Substantia nigra (tissue), 51 donors: ENCODE measurements at places on chromosomes 2 and 18.

DNA sequence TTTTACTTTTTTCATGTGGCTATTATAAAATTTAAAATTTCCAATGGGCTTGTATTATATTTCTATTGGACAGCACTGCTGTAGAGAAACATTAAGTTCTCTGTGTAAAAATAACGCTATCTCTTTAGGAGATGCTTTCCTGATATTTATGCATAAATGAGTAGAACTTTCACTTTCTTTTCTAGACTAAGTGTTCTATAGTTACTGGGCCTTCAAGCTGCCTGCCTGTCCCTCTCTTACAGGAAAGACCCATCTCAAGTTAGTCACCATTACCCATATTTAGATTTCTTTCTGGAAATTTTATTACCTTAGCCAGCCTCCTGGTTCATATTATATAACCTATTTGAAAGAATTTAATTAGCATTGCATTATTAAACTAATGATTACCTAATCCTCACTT is 4.8 kb downstream of the ITGA4 start:
- DNase-seq, result no peak

DNA sequence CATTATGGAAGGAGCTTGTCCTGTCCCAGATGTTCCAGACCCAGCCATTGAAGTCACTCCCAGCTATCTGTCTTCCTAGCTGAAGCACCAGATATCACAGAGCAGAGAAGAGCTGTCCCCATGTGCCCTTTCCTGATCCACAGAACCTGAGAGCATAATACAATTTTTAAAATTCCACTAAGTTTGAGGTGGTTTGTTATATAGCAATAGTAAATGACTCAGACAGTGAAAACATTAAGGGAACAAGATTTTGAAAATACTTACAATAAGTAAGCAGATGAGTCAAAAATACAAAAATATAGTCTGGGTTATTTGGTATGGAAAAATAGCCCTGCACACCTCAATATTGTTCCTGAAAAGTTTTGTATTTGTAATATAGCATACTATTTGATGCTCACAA is 85.8 kb upstream of the GLS start:
- no peak for DNase-seq

DNA sequence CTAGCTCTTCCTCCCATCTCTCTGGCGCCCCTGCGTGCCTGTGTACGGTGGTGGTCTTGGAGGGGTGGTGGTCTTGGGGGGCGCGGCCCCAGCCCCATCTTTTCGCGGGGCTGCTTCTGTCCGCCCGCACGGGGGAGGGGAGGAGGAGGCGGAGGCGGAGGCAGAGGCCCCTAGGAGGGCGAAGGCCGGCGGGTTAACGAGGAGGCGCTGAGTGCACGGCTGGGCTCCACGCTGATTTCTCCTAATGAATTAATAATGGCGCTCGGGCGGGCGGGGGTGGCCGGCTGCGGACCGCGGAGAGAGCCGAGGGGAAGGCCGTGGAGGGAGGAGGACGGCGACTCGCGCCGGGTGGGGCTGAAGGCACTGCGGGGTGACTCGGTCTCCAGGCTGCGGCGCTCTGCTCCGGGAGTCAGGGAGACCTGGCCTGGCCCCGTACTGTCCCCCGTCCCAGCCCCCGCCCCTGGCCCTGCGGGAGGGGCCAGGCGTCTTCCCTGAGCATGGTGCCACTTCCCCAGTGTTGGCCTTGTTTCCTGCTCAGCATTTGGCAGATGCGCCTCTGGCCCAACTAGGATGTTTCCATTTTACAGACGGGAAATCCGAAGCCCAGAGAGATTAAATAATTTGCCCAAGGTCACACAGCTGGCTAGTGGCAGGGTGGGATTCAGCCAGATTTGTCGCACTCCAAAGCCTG is 6.0 kb downstream of the GAREM2 start:
- no peak for DNase-seq

- DNase-seq, result no peak
These were observed 227.4 kb upstream of the COL3A1 start for GRCh38 chr2:188746727-188747126.

DNA sequence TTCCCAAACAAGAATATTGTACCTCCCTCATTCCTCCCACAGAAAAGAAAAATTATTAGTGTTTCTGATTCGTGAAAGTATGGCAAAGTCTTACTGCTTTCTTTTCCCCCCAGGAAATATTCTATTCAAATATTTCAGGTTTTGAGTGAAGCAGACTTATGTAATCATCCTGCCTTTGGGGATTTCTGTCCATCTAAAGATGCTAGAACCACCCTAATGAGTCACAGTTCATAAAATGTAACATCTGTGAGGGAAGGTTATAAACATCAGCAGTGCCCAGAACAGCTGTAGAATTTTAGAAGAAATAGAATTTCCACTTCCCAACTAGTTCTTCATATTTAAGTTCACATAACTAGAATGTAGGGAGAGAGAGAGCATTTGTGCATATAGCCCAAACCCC is 39.0 kb downstream of the EEF1B2 start:
- no peak for DNase-seq

DNA sequence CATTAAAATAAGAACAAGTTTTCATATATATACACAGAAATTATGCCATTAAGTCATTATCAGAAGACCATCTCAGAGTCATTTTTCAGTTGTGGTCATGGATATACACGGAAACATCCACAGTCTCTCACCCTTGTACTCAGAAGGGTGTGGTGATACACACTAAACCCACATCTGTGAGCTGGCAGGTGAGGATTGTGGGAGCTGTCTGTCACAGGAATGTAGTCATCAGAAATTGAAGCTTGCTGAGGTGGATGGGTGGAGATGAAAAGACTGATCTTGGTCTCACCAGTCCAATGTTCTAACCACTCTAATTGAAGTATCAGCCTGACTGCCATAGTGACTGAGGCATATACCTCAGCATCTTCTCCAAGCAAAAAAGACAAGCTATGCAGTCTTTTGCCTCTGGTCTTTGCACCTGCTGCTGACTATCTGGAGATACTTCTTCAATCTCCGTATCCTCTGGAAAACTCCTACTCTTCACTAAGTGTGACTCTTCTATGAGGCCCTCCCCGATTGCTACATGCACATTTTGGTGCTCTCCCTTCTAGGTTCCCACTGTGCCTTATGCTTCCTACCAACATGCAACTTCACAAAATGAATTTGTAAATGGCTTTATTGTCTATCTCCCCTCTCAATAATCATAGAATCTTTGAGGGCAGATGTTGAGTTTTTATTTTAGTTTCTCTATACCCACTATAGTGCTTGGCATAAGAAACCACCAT is 232.8 kb downstream of the DYM start:
- no peak for DNase-seq

DNA sequence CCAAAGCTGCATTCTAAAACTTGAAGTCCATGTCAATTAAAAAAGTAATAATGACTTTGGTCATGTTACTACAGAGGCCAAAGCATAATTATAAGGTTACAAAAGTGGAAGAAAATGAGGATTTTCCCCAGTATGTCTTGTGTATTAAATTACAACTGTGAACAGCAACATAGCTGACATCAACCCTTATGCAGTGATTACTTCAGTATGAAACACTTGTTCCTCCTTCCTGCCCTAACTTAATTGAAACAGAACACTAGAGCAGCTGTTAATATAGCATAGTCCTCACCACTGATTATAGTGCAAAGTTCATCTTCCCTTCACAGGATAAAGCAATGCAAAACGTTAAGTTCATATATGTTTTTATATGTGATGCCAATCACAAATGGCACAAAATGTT is 29.9 kb downstream of the EPB41L3 start:
- no peak for DNase-seq

- DNase-seq, result no peak
These were observed 6.7 kb upstream of the ESPNL start for GRCh38 chr2:238093181-238094140.

DNA sequence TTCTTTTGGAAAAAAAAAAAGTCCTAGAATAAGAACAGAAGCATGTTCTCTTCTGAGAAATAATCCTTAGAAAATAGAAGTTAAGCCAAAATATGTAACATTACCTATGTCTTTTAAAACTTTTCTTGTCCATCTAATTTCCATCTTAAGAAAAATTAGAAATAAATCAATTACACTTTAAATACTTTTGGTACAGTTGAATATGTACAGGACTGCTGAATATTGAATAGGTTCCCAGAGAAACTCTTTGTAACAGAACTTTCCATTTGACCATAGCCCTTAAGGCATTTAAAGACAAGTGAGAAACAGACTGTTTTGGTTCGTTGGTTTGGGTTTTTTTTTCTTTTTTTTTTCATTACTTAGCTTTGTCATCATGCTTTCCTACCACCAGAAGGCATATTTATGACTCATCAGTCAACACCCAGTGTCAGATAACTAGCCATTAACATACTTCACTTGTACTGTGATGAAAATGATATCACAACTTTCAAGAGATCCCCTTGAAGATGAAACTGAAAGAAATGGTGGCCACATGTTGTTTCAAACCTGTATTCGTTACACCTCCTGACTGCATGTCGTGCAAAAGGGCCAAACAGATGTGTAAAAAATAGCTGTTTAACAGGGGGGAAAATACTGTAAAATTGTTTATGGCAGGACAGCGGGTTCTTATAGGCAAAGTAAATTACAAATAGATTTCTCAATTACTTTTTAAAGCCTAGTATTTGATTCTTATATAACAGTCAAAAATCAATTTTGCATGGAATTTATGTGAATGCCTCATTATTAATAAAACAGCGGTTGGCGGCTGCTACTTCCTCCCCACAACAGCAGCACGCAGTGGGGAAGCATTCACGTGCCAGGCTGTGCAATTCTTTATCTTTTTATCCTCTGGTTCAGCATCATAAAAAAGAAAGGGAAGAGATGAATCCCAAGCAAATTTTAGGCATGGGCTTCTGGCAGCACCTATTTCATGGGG is 280.7 kb upstream of the HNRNPA3 start:
- no peak for DNase-seq

DNA sequence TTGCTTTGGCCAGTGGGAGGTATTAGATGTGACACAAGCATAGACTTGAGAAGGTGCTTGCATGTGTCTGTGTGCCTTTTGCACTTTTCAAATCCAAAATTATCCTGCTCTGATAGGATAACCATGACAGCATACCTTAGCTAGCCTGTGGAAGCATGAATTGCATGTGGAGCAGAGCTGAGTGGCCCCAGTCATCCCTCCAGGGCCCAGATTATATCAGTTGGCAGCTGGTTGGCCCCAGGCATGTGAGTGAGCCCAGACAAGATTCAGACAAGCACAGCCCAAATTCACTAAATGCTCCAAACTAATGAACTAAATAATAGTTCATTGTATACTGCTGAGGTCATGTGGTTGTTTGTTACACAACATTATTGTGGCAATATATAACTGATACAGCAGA is 18.8 kb downstream of the TACR1 start:
- no peak for DNase-seq

DNA sequence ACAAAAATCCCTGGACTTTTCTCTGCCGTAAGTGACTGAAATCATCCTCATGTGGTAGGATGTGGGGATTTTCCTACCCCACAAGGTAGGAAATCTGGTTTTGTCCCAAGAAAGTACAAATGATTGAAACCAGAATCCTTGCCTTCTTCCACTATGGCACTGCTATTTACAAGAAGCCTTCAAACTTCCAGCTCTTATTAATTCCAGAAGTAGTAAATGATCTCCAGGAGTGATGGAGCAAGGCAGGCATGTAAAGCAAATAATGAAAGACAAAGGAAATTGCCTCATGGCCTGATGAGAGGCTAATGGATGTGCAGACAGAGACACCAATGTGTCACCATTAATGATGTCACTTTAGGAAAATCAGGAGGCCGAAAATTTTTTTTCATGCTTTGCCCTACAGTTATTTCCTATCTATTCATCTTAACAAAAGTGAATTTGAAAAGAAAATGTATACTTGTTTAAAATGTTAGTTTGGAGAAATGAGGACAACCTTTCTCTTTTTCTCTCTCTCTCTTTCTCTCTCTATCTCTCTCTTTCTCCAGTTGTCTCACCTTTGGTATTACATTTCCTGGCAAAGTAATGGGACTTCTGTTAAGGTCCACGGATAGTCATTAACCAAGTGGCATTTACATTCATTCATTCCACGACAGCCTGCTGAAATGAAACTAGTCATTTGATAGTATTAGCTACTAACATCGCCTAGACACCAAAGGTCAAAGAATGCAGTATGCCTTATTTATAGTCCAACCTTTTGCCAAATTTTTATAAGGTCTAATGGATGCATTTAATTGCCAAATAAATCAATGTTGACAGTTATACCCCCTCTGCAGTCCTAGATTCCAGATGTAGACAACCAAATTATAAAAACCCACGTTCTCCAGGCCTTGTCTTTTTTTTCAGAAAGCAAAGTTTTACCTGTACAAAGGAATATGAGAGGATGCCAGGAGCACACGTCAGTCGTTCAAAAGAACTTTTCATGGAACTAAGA is 5.0 kb upstream of the EVA1A start:
- DNase-seq, result no peak

GRCh38 chr2:42112418-42112817 is 56.7 kb upstream of the EML4 start:
- no peak for DNase-seq

DNA sequence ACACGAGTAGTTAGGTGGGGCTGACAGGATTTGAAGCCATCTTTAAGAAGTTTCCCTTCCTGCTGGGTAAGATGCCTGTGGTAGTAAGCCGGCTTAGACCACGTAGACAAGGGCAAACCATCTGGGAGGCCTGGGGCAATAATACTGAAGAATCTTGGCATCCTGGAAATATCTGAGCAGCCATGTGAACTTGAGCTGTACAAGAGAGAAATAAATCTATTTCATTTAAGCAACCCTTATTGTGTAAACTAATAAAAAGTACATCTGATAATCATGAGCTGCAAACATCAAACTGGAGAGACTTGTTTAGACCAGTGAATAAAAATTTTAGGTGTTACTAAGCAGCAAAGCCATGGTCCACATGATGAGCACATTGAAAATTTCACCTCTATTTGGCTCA is 11.4 kb upstream of the CETN1 start:
- DNase-seq, result no peak

DNA sequence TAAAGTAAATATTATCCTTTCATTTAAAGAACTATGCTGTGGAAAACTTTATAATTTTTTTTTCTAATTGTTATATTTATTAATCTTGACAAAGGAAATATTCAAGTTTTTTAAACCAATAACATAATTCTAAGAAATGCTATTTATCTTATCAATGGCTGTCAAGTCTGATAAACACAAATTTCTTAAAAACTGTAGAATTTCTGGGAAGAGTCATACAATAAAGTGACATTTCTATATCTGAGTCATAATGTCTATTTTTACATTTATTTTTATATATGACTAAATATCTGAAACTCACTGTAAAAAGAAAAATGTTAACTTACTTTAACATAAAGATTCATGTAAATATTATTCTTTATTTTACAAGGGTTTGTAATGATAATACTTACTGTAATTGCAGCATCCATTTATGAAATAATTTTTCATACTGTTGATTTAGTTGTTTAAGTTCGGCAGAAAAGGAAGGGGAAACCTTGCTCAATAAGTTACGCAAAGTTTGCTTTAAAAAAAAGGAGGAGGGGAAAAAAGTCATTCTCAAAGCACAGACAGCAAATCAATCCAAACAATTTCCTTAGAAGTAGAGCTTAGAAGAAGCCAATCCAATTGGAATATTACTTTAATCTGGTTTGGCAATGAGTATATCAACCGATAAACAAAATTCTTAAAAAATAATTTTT is 32.4 kb downstream of the ORC2 start:
- DNase-seq, result no peak
